ENCODE measurements at places on chromosomes 13 and 19. TPM values are rescaled to one million over a fixed set of nuclear protein-coding genes. Genes with fewer than 3 reads are reported as not detected.

GRCh38 chr19:16205205-16206045, 7.7 kb downstream of the AP1M1 start:
- no peak for DNase-seq

GRCh38 chr13:85725433-85725832, 73.8 kb downstream of the SLITRK6 start:
- no peak for DNase-seq

- DNase-seq = peak; percentile 88
Observed at GRCh38 chr19:50214699-50215543, 11.5 kb downstream of the MYH14 start.

DNA sequence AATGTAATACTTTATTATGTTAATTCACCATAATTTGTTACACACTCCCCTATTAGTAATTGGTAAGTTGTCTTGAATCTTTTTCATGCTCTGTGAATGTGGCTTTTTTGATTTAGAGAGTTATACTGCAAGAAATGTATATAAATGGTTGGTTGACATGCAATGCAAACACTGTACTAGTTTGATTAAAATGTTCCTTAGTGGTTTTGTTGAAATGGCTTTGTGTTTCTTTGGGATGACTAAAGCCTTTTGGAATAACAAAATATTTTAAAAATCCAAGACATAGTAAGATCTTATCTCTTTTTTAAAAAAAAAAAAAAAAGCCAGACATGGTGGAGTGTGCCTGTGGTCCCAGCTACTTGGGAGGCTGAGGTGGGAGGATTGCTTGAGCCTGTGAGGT, 10.5 kb downstream of the LAMP1 start:
- no peak for DNase-seq

DNA sequence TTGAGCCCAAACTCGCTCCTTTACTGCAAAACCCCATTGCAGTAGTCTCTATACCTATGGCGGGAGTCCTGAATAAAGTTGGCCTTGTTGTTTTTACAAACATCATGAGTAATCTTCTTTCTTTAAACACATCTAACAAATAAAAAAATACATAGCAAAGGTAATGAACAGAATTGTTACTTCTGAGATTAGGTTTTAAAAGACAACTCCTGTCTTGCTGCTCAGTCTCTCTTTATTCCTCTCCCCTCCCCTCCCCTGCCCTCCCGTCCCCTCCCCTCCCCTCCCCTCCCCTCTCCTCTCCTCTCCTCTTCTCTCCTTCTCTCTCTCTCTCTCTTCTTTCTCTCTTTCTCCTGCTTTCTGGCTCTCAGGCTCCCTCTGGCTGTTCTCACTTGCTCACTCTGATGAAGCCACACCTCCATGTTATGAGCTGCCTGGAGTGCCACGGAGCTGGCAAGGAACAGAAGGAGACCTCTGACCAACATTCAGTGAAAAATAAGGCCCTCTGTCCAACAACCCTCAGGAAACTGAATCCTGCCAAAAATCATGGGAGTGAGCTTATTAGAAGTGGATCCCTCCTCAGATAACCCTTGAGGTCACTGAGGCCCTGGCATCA, 300.7 kb upstream of the MIR17HG start:
- no peak for DNase-seq

The C19orf53 gene
- total RNA-seq = 48.5 TPM

GRCh38 chr19:6660930-6661329, 9.0 kb downstream of the TNFSF14 start:
- DNase-seq = no peak

The LILRA1 gene
- total RNA-seq = 0.15 TPM

The LYL1 gene
- 3.6 TPM for total RNA-seq

DNA sequence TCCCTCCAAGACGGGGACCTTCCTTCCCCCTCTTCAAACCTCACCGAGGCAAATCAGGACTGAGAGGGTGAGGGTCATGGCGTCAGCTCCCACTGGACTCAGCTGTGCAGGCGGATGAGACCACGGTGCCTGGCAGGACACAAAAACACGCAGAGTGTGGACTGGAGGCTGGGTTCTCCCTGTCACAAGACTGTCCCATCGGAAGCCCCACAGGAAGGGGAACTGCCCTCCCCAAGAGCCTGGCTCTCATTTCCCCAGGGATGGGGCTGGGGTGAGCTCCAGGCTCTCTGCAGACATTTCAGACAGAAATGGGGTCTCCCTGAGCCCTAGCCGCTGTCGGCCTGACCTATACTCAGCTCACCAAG, at the start of gene LILRB5:
Gene LILRB5, minus strand, starts transcription at position 158 of the 365 bp plus-strand sequence. Its CDS starts 80 bp downstream, at position 78.
- DNase-seq = no peak

- DNase-seq = peak; percentile 83
Observed at GRCh38 chr19:13169769-13170168, 19.6 kb downstream of the IER2 start.

DNA sequence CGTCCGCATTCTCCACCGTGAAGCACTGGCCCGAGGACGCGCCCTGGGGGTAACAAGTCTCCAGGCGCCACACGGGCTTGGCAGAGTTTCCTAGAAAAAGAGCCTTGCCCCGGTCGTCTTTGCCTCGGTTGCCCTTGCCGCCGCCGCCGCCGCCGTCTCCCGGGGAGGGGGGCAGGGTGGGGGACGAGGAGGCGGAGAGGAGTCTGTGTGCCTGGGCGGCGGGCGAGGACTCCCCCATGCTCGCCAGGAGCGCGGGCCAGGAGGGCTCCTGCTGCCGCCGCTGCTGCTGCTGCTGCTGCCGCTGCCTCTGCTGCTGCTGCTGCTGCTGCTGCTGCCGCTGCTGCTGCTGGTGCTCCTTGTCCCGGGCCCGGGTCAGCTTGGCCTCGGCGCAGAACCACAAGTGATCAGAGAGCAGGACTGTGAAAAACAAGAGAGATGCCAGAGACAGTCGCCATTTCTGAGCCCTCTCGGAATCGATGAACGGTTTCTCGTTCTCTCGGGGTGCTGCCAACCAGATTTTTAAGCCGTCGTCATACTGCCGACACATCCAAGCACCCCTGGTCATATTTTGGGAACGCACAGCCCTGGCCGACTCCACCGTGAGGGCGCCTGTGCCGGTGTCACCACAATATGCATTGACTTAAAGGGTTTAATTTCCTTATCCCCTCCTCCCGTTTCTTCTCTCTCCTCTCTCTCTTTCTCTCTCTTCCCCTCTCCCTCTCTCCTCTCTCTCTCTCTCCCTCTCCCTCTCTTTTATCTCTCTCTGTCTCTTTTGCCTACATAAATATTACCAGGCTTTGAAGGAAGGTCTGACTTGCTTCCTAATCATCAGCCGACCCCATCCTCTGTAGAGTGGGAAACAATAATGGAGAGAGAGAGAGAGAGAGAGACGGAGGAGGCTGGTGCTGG, 349.1 kb downstream of the LIG4 start:
- DNase-seq = no peak
